ENCODE measurements at places on chromosomes 13 and 19.

DNA sequence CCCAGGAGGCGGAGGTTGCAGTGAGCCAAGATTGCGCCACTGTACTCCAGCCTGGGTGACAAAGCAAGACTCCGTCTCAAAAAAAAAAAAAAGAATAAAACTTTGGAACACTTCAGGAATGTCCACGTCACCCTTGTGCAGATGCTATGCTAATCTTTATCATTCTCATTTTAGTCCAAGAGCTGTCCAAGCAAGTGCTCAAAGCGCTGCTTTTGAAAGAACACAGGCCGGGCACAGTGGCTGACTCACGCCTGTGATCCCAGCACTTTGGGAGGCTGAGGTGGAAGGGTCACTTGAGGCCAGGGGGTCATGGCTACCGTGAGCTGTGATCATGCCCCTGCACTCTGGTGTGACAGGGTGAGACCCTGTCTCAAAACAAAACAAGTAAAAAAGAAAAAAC is 11.1 kb upstream of the UQCR11 start:
- no peak for DNase-seq

- no peak for DNase-seq
These were observed 1.4 kb downstream of the CLASRP start for GRCh38 chr19:45040059-45040771.

GRCh38 chr13:98143601-98144026 is 720 bp downstream of the FARP1 start:
- DNase-seq = peak; percentile 73

DNA sequence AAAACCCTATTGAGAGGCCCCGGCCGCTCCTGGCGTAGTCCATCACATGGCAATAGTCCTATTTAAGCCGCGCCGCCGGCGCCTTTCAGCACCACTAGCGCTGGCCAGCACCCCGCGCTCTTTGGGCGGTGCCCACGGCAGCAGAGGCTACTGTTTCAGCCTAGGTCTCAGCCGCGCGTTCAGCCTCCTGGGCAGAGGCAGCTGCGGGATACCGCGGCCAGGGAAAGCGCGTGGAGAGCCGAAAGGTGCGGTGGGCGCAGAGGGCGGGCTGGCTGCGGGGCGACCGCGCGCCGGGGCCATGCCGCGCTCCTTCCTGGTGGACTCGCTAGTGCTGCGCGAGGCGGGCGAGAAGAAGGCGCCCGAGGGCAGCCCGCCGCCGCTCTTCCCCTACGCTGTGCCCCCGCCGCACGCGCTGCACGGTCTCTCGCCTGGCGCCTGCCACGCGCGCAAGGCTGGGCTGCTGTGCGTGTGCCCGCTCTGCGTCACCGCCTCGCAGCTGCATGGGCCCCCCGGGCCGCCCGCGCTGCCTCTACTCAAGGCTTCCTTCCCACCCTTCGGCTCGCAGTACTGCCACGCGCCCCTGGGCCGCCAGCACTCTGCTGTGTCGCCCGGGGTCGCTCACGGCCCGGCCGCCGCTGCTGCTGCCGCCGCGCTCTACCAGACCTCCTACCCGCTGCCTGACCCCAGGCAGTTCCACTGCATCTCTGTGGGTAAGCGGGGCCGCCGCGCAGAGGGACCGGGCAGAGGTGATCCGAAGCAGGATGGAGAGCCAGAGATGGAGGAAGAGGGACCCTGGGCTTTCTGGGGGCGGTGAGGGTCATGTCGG is at the start of gene GSX1:
Gene GSX1 (plus strand): TSS at position 91 of the 826 bp plus-strand sequence. CDS start 208 bp downstream, at position 299.
- peak; percentile 81 for DNase-seq

GRCh38 chr19:35315883-35316282 is 13.1 kb upstream of the CD22 start:
- no peak for DNase-seq

All from spleen (tissue), 13 donors.